ENCODE measurements at places on chromosomes 7 and 10.

- DNase-seq = no peak
Measured at GRCh38 chr7:148972375-148972774, 55.9 kb downstream of the PDIA4 start.

DNA sequence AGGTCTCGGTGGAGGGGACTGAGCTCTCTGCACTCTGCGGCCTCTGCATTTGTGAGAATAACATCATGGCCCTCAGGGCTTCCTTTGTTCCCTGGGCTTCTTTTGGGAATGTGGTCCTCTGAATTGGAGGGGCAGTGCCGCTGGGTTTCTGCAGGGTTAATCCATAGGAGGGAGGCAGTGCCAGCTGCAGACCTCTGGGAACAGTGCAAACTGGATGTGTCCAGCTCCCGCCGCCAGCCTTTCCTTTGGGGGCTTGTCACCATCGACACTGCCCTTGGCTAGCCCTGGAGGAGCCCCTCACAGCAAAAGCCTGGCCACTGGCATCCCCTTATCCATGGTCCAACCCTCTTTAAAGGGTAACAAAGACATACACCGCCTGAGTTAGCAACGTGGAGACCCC lies 174.0 kb downstream of the WDR37 start:
- DNase-seq = no peak

DNA sequence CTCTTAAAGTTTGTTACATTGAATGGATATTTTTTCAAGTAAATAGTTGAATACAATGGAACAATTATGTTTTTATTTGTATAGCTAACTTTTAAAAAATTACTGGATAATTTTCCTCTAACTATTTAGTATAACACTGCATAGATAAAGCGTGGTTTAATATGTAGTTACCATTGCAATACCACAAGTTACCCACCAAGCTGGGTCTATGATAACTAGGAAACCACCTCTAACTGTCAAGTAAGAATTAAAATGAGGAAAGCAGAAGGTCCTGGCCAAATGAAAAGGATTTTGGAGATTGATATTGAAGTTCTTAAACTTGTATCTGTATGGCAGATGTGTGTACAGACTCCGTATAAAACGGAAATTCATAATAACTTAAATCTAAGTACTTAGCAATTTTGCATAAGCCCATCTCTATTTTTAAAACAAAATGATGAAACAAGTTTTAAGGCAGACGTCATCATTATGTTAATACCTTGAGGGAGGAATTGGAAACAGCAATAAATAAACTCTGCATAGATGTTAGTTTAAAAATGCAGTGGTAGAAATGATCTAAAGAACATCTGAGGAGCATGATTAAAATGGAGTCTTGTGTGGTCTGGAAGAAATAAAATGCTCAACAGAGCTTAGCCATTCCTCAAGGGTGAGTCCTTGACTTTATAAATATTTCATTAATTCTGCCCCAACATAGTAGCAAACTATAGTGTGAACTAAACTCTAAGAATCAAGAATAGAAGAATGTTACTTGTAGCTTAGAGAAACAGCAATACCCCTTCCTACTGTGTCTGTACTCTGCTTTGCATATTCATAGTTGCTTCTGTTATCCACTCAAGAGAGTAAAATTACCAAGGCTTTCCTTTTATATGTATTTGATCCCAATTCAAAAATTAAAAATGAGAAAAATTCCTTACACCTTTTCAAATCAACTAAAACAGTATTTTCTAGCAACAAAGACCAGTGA lies 206.4 kb upstream of the FERD3L start:
- DNase-seq = no peak

- DNase-seq = no peak
Measured at GRCh38 chr7:94710256-94710655, 54.3 kb upstream of the SGCE start.

GRCh38 chr7:128886391-128887168 lies 23.9 kb downstream of the ATP6V1F start:
- no peak for DNase-seq

DNA sequence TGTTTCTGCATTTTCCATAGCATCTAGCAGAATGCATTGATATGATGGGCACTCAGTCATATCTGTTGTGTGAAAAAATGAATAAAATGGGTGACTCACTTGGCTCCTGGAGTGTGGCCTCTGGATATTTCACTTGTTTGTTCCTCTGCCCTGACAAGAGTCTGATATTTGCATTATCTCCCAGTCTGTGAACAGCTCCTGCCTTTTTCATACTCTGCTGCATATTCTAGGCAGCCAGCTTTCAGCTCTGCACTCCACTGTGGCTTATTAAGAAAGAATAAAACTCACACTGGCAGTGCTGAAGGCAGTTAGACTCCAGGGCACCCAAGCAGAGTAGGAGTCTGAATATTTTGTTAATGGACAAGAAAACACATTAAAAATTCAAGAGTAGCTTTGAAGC lies 623.9 kb downstream of the SORCS1 start:
- no peak for DNase-seq

DNA sequence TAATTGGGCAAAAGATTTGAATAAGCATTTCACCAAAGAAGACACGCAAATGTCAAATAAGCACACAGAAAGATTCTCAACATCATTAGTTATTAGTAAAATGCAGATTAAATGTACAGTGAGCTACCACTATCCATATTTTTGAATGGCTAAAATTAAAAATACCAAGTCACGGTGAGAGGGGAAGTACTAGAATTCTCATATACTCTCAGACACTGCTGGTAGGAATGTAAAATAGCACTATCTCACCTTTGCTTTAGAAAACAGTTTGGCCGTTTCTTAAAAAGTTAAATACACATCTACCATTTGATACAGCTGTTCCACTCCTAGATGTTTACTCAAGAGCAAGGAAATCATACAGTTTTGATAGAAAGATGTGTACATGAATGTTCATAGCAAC lies 115.8 kb upstream of the CELF2 start:
- no peak for DNase-seq

DNA sequence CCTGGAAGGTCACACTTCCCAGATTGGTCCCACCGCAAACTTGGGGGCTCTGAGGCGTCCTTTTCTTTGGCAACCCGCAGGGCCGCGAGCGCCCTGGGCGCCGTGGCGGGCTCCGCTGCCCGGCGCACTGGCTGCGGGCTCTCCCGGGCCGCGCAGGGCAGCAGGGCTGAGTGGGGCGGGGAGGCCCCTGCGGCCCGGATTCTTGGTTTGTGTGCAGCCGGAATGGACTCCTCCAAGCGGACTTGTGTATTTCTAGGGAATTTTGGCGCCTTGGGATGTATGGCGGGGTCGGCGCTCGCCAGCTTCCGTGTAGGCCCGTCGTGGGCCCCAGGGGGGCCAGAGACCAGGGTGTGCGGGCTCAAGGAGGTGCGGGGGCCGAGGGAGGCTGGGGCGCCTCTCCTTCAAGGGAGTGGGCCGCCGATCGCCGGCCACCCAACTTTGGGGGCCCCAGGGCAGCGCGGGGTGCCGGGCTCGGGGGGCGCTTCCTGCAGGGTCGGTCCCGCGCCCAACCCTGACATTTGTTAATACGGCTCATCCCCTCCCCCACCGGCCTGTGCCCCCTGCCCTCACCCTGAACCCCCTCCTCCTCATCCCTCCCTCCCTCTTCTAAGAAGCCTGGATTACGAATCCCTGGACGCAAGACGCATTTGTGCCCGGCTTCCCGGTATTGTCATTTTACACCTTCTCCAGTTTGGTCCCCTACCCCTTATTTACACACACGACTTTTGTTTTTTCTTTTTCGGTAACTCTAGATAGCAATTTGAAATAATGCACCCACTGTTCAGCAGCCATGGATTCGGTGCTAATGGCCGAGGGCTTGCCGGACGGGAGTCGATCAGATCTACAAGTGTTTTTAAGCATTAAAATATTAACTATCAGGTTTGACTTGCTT lies 2.5 kb downstream of the TCF7L2 start:
- DNase-seq = no peak

GRCh38 chr7:82358923-82359322 lies 84.7 kb downstream of the CACNA2D1 start:
- DNase-seq = no peak

- DNase-seq = no peak
Measured at GRCh38 chr10:103506061-103506460, 12.6 kb downstream of the NEURL1 start.

Measured in dorsolateral prefrontal cortex (tissue), 122 donors.